ENCODE measurements at places on chromosomes 3 and 15.
A peak's percentile ranks its signal among the peaks of the same experiment; 100 is the strongest.

DNA sequence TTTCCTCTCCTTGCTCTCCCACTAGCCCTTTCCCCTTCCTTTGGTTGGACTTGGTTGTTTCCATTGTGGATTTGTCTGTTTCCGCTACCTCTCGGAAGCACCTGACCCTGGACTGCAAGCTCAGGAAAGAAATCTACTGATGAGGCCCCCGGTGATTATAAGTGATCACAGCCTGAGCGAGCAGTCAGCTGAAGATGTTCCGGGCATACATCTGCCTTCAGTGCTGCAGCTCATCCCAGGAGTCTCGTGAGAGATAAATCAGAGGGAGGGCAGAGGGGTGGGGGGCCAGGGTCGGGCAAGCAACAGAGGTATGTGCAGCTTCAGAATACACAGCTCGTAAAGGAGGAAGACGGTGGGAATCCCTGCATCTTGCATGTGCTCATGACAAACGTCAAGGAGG is 102.1 kb downstream of the MRPL46 start:
- DNase-seq, result no peak

- DNase-seq, result no peak
Measured at GRCh38 chr15:69852482-69852881, 245.2 kb downstream of the TLE3 start.

- DNase-seq, result no peak
Measured at GRCh38 chr3:31529421-31529820, 3.3 kb upstream of the STT3B start.

DNA sequence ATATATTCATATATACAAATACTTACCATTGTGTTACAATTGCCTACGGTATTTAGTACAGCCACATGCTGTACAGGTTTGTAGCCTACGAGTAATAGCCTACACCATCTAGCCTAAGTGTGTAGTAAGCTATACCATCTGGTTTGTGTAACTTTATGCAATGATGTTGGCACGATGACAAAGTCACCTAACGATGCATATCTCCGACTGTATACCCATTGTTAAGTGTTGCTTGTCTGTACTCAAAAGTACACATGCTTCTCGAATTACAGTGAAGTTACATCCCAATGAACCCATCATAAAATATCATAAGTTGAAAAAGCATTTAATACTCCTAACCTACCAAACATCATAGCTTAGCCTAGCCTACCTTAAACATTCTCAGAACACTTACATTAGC is 327.1 kb downstream of the KBTBD8 start:
- no peak for DNase-seq

GRCh38 chr15:32716915-32717425 is 834 bp upstream of the GREM1 start:
- DNase-seq, result no peak

GRCh38 chr3:165624761-165625160 is 212.5 kb downstream of the BCHE start:
- DNase-seq, result no peak

DNA sequence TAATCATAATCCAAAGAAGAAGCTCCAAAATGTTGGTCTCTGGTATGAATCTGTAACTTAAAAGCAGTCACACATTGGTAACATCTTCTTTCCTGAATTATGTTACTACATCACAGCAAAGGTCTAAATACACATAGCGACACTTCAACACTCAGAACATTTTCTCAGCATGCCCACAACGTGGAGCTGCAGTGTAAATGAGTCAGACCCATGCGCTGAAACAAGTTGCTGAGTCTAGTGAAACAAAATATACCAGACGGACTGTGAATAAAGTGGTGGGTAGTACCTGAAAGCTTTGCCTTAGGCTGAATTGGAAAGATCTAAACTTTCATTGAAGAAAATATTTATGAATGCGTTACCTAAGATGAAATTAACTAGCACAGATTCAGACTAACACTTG is 33.2 kb upstream of the GOLGA8B start:
- DNase-seq, result no peak

GRCh38 chr15:45604326-45604725 is 17.1 kb downstream of the BLOC1S6 start:
- DNase-seq, result no peak

DNA sequence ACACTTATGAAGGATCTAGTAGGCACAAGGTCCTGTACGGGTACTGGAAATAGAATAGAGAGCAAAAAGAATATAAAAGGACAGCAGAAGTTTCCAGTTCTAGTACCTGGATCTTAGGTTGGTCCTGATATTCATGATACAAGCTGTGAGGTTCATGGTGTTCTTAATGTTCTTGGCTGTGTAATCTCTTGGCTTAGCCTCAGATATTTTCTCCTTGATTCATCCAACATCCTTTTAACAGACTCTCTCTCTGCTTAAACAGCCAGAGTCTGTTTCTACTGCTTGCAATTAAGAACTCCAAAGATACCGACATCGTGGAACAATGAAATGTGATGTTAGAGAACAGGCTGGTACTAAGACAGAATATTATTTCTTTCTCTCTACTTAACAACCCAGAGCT is 49.9 kb downstream of the CNTN3 start:
- DNase-seq, result no peak

DNA sequence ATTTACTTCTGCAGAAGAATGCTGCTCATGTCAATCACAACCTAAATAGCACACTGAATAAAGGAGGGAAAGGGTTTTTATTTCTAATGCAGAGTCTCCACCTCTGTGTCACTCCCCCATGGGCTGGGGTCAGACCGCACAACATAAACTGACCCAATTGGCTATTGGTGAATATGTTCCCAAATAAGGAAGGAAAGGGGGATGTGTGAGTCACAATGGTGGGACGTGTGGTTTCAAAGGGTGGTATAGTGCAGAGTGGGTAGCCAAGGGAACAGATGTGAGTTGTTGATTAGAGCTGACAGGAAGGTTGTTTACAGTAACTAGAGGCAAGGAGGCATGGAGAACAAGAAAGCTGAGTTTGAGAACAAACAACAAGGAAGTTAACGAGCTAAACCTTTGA is 491.8 kb downstream of the ZPLD1 start:
- no peak for DNase-seq

GRCh38 chr15:28049581-28049980 is 49.5 kb downstream of the OCA2 start:
- DNase-seq, result no peak

DNA sequence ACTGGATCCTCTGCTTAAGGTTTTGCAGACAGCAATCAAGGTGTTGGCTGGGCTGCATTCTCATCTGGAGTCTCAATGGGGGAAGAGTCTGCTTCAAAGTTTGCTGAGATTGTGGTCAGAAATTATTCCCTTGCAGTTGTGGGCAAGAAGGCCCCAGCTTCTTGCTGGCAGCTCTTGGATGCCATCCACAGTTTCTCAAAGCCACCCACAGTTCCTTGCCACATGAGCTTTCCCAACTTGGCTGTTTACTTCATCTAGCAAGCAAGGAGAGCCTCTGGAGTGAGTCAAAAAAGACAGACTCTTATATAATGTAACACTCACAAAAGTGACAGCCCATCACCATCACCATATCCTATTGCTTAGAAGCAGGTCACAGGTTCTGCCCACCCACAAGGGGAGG is 62.1 kb upstream of the ABHD2 start:
- DNase-seq, result no peak

GRCh38 chr3:132268956-132269355 is 48.3 kb upstream of the ACP3 start:
- no peak for DNase-seq

DNA sequence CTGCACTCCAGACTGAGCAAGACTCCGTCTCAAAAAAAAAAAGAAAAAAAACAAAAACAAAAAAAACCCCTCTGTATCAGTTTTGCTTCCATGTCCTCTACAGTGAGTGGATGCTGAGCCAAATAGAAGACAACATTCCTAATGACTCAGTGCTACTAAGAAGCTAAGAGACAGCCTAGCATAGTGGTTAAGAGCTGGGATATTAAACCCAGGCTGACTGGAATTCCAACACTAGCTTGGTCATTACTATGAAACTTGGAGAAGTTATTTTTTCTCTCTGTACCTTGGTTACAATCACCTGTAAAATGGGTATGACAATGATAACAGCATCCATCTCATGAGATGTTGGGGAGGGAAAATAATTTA is 60.9 kb upstream of the PYGO1 start:
- DNase-seq, result no peak

- peak; percentile 23 for DNase-seq
Measured at GRCh38 chr15:58407236-58407775, 24.5 kb upstream of the LIPC start.

DNA sequence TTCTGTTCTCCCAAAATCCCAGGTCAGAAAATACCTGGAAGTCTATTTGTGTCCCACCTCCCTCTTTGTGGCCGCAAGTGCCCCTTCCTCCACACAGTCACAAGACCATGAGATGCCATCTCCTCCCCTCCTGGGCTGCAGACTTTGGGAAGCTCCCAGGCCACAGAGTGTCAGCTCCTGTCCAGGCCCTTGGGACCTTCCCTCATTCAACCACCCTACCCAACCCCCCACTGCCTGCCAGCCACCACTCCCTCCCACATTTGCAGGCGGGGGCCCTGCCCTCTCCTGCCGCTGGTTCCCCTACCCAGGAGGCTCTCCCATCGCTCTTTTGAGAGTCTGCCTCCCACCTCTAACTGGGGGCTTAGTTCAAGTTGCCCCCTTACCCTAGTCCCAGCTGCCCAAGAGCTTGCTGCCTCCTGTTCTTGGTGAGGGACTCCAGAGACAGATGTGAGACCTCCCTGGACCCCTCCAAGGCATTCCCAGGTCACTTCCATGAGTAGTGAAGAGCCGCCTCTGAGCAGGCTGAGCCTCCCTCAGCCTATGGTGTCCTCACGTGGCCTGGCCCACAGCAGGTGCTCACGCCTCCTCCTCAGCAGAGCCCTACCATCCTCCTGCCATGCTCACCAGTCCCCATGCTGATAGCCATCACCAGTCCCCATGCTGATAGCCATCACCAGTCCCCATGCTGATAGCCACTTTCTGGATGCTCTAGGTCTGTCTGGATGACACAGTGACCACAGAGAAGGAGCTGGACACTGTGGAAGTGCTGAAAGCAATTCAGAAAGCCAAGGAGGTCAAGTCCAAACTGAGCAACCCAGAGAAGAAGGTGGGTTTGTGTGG is 15.9 kb upstream of the STAB1 start:
- DNase-seq, result no peak

DNA sequence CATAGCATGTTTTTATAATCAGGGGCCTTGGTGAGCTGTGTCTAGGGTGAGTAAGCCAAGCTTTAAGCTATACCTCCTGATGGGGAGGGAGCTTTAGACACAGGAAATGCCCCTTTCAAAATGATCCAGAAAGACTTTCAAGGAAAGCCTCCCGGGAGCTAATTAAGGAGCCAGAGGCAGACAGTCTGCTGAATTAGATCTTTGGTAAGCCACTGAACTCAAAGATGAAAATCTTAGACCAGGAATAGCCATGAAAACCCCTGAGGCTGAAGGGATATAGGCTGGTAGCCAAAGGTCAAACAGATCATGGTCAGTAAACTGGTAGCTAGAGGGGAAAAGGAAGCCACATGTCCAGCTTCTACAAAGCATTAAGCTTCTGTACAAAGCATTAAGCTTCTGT is 42.7 kb upstream of the GAP43 start:
- DNase-seq, result no peak

DNA sequence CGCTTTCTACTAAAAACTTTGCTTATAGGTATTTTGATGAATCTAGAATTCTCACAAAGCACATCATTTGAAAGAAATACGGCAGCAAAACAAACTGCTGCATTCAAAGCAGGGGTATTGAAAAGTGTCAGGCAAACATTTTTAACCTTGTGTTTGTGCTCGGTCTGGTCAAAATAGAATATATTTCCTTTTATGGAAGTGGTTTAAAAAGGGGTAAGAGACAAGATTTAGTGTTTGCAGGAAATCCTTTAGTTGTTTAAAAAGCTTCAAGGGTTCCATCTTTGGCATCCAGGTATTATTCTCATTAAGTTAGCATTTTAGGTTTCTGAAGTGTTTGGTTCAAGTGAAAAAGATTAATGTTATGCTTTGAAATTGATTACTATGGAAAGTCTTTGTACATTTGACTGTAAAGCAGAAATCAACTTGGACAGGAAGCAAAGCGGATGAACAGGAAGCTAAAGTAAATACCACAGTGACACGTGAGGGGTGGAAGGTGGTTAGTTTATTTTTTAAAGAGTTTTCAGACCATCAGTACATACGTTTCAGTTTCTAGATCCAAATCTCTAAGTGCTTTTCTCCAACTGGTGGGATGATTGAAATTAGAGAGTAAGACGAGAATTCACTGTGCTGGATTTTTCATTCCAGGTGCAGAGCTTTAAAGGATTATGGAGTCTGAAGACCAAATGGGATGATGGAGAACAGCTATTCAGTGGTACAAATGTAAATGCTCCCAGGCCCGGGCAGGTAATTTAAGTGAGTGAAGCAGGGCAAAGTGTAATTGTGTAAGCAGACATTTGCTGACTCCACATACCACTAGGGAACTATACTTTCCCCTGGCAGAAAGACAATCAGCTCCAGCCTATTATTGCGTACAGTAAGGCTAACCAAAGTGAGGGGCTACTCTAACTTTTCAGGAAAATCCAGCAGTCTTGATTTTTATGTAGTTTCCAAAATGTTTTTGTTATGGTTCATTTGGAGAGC is 341.8 kb upstream of the TBL1XR1 start:
- no peak for DNase-seq

- DNase-seq, result no peak
Measured at GRCh38 chr15:35351059-35351458, 194.9 kb downstream of the DPH6 start.

DNA sequence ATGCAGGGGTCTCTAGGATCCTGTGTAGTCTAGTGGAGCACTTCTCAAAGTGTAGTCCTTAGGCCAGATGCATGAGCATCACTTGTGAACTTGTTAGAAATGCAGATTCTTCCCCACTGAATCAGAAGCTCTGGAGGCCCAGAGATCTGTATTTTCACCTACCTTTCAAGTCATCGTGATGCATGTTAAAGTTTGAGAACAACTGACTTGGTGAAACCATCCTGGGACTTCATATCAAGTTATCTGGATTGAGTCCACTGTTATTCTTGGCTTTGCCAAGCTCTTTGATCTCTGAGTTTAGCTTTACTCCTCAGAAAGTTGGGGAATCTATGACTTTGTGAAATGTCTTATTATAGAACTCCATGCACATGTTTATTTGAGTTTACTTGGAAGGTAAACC is 78.5 kb downstream of the ARNT2 start:
- DNase-seq, result no peak

GRCh38 chr3:99544786-99545281 is 93.6 kb upstream of the COL8A1 start:
- no peak for DNase-seq

DNA sequence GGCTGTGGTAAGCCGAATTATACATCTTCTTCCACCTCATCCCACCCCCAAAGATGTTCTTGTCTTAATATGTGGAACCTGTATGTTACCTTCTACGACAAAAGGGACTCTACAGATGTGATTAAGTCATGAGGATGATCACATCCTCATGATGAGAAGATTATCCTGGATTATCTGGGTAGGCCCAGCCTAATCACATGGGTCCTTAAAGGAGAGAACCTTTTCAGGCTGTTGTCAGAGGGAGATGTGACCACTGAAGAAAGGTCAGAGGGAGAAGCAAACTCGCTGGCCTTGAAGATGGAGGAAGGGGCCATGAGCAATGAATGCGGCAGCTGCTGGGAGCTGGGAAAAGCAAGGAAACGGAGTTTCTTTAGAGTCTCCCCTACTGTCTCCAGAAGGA is 12.9 kb upstream of the SCG3 start:
- no peak for DNase-seq

- DNase-seq, result no peak
Measured at GRCh38 chr3:107024551-107025026, 352.6 kb upstream of the CCDC54 start.

All from NCI-H187 (cell line).